SJSA1 (cell line): ENCODE measurements at places on chromosomes 3 and 15. TPM values are rescaled to one million over a fixed set of nuclear protein-coding genes. Genes with fewer than 3 reads are reported as not detected.

Gene ZNF662
- total RNA-seq, result not detected in 2 replicates

Gene C3orf80
- total RNA-seq, result not detected in 2 replicates

Gene CPLX3
- total RNA-seq, result 0.13 TPM in 1 of 2 replicates, not detected in the other

Gene SEMA3F
- 0.58 and 1.9 TPM in 2 replicates for total RNA-seq

Gene NR2E3
- not detected in 2 replicates for total RNA-seq

Gene EPHB3
- total RNA-seq, result 2.9 and 4.1 TPM in 2 replicates

Gene AMIGO3
- 4.0 and 4.3 TPM in 2 replicates for total RNA-seq

Gene LOXL1
- 8.3 and 10.1 TPM in 2 replicates for total RNA-seq

Gene ERC2
- 0.13 and 0.81 TPM in 2 replicates for total RNA-seq

Gene TMCO5A
- not detected in 2 replicates for total RNA-seq

Gene ROBO2
- total RNA-seq, result not detected in 2 replicates

Gene UROC1
- not detected in 2 replicates for total RNA-seq

GRCh38 chr3:161454615-161455014, 42.0 kb upstream of the OTOL1 start:
- H3K4me1 ChIP-seq, result no peaks in the 10 kb centered on the region
- no peak for DNase-seq
- no peaks in the 10 kb centered on the region for H3K36me3 ChIP-seq
- H3K27me3 ChIP-seq, result no peaks in the 10 kb centered on the region
- H3K4me3 ChIP-seq, result no peak overlapping the region
- no peak overlapping the region for H3K27ac ChIP-seq

- no peak overlapping the region for H3K27ac ChIP-seq
- H3K4me3 ChIP-seq, result no peak overlapping the region
- no peaks in the 10 kb centered on the region for H3K27me3 ChIP-seq
These were observed 33.2 kb upstream of the TSPAN3 start for GRCh38 chr15:77104155-77104554.

DNA sequence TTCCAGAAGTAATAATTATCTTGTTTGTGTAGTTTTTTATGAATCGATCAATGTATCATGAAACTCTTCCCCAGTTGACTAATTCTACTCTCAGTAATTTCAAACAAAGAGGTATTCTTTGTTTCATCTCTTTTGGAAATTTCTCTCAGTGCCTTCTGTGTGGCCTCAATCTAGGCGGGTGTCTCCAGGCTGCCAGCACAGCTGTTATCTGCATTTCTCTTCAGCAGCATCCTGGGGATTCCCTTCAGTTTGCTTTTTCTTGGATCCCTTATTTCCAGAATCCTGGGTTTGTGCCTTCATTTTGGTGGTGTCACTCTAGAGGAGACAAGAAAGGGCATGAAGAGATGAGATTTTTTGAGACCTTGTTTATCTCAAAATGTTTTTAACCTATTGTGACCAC, 22.7 kb downstream of the NIPA2 start:
- no peak for DNase-seq
- peaks cover 43% of the 10 kb centered on the region for H3K4me1 ChIP-seq
- H3K27me3 ChIP-seq, result no peaks in the 10 kb centered on the region
- no peak overlapping the region for H3K4me3 ChIP-seq

DNA sequence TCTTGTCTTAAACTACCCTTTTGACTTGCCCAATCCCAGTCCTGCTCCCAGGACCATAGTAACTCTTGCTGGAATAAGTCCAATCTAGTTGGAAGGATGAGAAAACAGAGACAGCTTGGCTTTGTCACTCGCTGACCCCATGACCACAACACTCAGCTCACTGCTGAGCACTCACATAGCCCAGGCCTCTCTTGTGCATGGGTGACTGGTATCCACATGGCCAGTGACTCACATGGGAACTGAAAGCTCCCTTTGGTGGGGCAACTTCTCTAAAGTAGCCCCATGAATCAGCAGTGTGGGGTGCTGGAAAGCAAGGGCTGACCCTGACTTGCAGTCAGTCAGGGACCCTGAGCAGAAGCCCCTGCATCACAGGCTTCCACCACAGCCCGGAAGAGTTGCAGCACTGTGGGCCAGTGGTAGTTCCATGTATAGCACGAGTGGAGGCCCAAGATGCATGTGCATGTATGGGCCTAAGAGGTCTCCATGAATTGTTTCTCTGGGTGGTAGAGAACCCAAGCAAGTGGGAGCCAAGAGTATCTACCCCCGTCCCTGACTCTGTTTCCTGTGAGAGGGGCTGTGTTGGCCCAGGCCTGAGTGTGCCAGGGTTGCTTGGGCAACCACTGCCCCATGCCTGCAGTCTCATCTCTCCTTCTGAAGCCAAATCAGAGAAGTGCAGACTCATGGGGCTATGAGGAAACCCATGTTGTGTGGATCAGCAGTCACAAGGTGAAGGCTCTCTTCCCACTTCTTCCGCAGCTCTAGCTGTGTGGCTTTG, 62.1 kb upstream of the XCR1 start:
- H3K27ac ChIP-seq, result no peak overlapping the region
- H3K36me3 ChIP-seq, result no peaks in the 10 kb centered on the region
- no peaks in the 10 kb centered on the region for H3K27me3 ChIP-seq
- H3K4me1 ChIP-seq, result peaks cover 9% of the 10 kb centered on the region

GRCh38 chr3:7270731-7271130, 409.8 kb downstream of the GRM7 start:
- DNase-seq, result no peak
- no peaks in the 10 kb centered on the region for H3K27me3 ChIP-seq
- H3K36me3 ChIP-seq, result no peaks in the 10 kb centered on the region
- H3K27ac ChIP-seq, result no peak overlapping the region

GRCh38 chr3:39990532-39990931, 181.1 kb downstream of the MYRIP start:
- no peak overlapping the region for H3K4me3 ChIP-seq
- DNase-seq, result peak; percentile 17
- no peaks in the 10 kb centered on the region for H3K4me1 ChIP-seq
- no peak overlapping the region for H3K27ac ChIP-seq
- no peaks in the 10 kb centered on the region for H3K36me3 ChIP-seq

DNA sequence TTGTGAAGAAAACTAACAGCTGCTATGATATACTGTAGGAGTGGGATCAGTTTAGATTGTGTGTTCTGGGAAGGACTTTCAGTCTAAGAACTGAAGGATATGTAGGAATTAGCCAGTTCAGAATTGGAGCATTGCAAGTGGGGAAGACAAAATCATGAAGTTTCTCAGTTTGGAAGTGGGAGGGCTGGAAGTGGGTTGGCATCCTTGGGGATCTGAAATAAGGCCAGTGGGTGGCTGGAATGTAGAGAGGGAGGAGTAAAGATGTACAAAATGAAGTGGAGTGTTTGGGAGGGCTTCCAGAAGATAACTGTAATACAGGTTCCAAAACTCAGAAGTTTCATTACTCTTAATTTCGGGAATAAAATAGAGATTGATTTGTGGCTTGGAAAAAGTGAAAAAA, 17.2 kb downstream of the SEC22A start:
- H3K4me1 ChIP-seq, result no peaks in the 10 kb centered on the region

GRCh38 chr3:117567906-117568305, 858.3 kb downstream of the TUSC7 start:
- H3K27me3 ChIP-seq, result no peaks in the 10 kb centered on the region
- H3K4me1 ChIP-seq, result no peaks in the 10 kb centered on the region
- no peak overlapping the region for H3K4me3 ChIP-seq
- no peak for DNase-seq

GRCh38 chr3:50652709-50653108, 22.0 kb upstream of the DOCK3 start:
- H3K4me1 ChIP-seq, result no peaks in the 10 kb centered on the region
- H3K27me3 ChIP-seq, result no peaks in the 10 kb centered on the region
- no peak for DNase-seq
- no peaks in the 10 kb centered on the region for H3K36me3 ChIP-seq

- DNase-seq, result peak; percentile 71
- no peak overlapping the region for H3K4me3 ChIP-seq
- H3K36me3 ChIP-seq, result no peaks in the 10 kb centered on the region
- H3K27ac ChIP-seq, result peak overlapping the region; percentile 48
- H3K4me1 ChIP-seq, result peaks cover 52% of the 10 kb centered on the region
These were observed 129.0 kb downstream of the RPL22L1 start for GRCh38 chr3:170740726-170741591.

GRCh38 chr3:171286580-171287249, 173.5 kb downstream of the TNIK start:
- no peaks in the 10 kb centered on the region for H3K36me3 ChIP-seq
- peaks cover 17% of the 10 kb centered on the region for H3K4me1 ChIP-seq
- DNase-seq, result no peak
- no peak overlapping the region for H3K27ac ChIP-seq
- no peaks in the 10 kb centered on the region for H3K27me3 ChIP-seq
- H3K4me3 ChIP-seq, result no peak overlapping the region

- H3K27ac ChIP-seq, result no peak overlapping the region
- H3K36me3 ChIP-seq, result no peaks in the 10 kb centered on the region
- H3K27me3 ChIP-seq, result no peaks in the 10 kb centered on the region
- DNase-seq, result no peak
- H3K4me3 ChIP-seq, result no peak overlapping the region
These were observed 220.9 kb upstream of the TRIM42 start for GRCh38 chr3:140456974-140457373.

- H3K27ac ChIP-seq, result no peak overlapping the region
- no peak for DNase-seq
- H3K36me3 ChIP-seq, result no peaks in the 10 kb centered on the region
- 0 out of 2 replicates have a peak, but pooled peaks cover 7% of the 10 kb centered on the region for H3K4me1 ChIP-seq
- no peak overlapping the region for H3K4me3 ChIP-seq
These were observed 87.1 kb downstream of the CGNL1 start for GRCh38 chr15:57463360-57463759.

- no peaks in the 10 kb centered on the region for H3K36me3 ChIP-seq
- no peak overlapping the region for H3K4me3 ChIP-seq
- peak overlapping the region; percentile 45 for H3K27ac ChIP-seq
- DNase-seq, result peak; percentile 79
- peaks cover 17% of the 10 kb centered on the region for H3K4me1 ChIP-seq
- no peaks in the 10 kb centered on the region for H3K27me3 ChIP-seq
These were observed 119.8 kb upstream of the ALDH1A3 start for GRCh38 chr15:100759698-100760356.

DNA sequence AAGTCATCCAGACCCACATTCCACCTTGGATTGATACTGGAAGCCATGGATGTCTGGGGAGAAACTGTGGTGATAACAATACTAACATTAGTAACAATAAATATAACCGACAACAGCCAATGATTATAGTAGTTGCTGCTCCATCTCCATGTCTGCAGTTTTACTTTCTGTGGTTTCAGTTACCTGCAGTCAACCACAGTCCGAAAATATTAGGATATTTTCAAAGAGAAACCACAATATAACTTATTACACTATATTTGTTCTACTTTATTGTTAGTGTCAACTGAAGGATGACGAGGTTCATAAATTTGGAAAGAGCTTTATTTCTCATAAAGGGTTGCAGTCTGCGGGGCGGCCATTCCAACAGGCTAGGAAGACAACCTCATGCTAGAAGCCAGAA, 2.6 kb upstream of the NSMCE3 start:
- DNase-seq, result no peak
- no peaks in the 10 kb centered on the region for H3K27me3 ChIP-seq
- H3K27ac ChIP-seq, result no peak overlapping the region
- peaks cover 6% of the 10 kb centered on the region for H3K36me3 ChIP-seq
- peaks cover 21% of the 10 kb centered on the region for H3K4me1 ChIP-seq

DNA sequence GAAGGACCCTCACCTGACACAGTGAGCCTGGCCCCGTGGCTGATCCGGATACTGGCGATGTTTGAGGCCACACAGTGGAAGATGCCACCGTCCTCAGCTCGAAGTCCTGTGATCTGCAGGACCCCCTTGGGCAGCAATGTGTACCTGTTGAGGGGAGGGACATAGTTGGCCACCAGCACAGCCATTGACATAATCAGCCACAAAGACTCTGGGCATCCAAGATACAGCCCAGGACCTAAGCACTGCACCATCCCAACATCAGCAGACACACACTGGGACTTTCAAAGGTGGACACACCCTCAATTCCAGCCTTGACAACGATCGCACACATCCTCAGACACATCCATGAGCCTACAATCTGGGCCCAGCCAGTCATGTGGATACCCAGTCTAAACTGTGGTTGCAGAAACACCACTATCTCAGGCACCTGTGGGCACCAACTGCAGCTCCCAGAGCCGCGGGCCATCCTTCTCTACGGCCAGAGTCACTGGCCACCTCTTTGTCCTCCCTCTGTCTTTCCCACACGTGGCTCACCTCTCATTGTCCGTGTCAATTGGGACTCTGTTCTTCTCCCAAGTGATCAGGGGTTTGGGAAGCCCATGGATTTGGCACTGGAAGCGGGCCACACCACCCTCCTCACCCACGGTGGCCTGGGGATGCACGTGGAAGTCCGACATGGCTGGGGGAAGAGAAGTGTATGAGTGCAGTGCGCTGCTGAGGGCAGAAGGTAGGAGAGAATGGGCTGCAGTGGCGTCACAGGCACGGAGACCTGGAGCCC, 31.0 kb downstream of the RNU5B-1 start:
- no peaks in the 10 kb centered on the region for H3K36me3 ChIP-seq
- no peaks in the 10 kb centered on the region for H3K4me1 ChIP-seq
- no peak overlapping the region for H3K4me3 ChIP-seq
- no peak overlapping the region for H3K27ac ChIP-seq
- DNase-seq, result no peak
- peaks cover 6% of the 10 kb centered on the region for H3K27me3 ChIP-seq

DNA sequence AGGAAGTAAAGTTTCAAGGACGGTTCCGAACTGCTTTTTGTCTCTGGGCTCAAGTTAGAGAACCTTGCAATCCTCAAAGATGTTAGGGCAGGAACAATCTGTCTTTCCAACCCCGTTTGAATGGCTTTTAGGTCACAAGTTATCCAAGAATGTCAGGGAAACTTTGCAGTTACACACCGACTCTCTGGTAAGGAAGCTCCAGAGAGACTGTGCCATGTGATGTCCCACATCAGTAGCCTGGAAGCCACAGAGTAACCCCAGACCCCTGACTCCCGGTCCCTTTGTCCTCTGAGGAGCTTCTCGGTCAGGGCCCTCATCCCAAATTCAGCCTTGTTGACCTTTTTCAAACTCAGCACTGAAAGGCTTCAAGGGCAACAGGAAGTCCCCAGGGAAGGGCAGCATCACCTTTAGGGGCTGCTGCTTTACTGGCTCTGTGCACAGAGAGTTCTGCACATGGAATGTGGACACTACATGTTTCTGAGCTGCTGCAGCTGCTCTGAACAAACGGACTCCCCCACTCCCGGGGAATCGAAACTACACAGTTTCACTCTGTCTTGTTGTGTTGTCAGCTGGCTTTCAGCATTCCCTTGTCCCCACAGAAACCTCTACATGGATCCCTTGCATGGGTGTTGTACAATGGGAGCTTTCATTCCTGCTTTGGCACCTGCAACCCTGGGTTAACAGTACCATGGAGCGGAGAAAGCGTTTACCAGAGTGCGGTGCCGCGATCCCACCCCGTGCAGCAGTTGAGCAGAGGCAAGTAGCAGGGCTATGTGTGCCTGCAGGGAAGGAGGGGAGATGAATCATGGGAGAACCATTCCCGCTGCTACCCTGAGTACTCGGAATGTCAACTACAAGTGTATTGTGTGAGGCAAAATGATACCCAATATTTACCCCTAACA, 408.2 kb upstream of the THBS1 start:
- peak overlapping the region; percentile 64 for H3K27ac ChIP-seq
- DNase-seq, result peak; percentile 88
- H3K36me3 ChIP-seq, result no peaks in the 10 kb centered on the region
- peaks cover 25% of the 10 kb centered on the region for H3K4me1 ChIP-seq
- H3K27me3 ChIP-seq, result no peaks in the 10 kb centered on the region
